ENCODE measurements at places on chromosomes 3 and 15. TPM values are rescaled to one million over a fixed set of nuclear protein-coding genes. Genes with fewer than 3 reads are reported as not detected.

THUMPD3 gene
- total RNA-seq = 13.9 TPM

ANKRD34C gene
- not detected for total RNA-seq

LTK gene
- 0.73 TPM for total RNA-seq

PLA2G4E gene
- total RNA-seq = not detected

ONECUT1 gene
- total RNA-seq = not detected

PLCH1 gene
- not detected for total RNA-seq

PIGZ gene
- 4.6 TPM for total RNA-seq

CLDN18 gene
- total RNA-seq = not detected
